ENCODE measurements at places on chromosomes 7 and 10. TPM values are rescaled to one million over a fixed set of nuclear protein-coding genes. Genes with fewer than 3 reads are reported as not detected.

SRRM3 gene
- total RNA-seq, result 0.31 TPM

CFAP69 gene
- 3.6 TPM for total RNA-seq

NEBL gene
- total RNA-seq, result 3.2 TPM

UFSP1 gene
- 3.1 TPM for total RNA-seq

DNA sequence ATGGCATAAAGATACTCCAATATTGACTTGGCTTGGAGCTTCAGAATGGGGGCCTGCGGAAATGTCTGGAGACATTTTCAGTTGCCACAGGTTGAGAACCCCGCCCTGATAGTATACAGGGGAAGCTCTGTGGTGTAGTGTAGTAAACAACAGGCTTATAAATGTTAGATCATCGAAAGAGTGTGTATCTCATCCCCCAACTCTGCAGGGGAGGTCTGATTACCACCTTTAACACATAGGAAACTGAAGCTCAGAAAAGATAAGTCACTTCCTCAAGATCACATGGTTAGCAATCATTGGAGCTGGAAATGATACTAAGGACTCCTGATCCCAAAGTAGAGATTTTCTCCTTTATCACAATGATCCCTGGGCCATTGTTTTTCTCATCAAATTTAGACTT lies 144.5 kb upstream of the BMPER start:
- no peak for DNase-seq

Measured in muscle of leg (tissue), 16 donors.